Activated CD8-positive, alpha-beta memory T cell treated with anti-CD3 and anti-CD28 coated beads, Interleukin-2, amount 10 ng/mL, durations not matched to agents 7 days and 5 days (primary cell): ENCODE measurements at places on chromosomes 7 and 10. TPM values are rescaled to one million over a fixed set of nuclear protein-coding genes. Genes with fewer than 3 reads are reported as not detected.

CPEB3 gene
- 4.3 TPM for total RNA-seq

DNA sequence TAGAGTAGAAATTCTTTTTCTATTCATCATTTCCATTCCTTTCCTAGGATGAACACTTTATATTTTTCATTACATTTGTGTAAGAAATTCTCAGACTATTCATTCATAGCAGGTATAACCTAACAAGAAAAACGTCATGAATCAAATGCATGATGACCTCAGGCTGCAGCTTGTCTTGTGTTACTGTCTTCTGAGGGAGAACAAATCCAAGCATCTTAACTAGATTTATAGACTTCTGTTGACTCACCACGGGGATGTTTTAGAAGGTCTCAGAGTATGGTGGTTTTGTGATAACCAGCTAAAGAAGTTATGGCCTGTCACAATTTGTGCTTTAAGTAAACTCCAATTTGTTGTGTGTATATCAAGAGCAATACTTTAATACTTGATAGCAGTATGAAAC lies 102.7 kb downstream of the ANKRD7 start:
- no peaks in the 10 kb centered on the region for H3K36me3 ChIP-seq
- H3K4me1 ChIP-seq, result no peaks in the 10 kb centered on the region
- H3K27me3 ChIP-seq, result peaks cover 30% of the 10 kb centered on the region
- no peak for DNase-seq
- no peak overlapping the region for H3K27ac ChIP-seq

GRCh38 chr7:51456431-51457060 lies 139.9 kb upstream of the COBL start:
- DNase-seq, result no peak
- H3K27ac ChIP-seq, result no peak overlapping the region
- H3K4me3 ChIP-seq, result no peak overlapping the region
- H3K4me1 ChIP-seq, result no peaks in the 10 kb centered on the region
- H3K36me3 ChIP-seq, result no peaks in the 10 kb centered on the region

CAPZA2 gene
- total RNA-seq, result 90.9 TPM

PTPN20 gene
- 0.07 TPM for total RNA-seq

- H3K4me1 ChIP-seq, result no peaks in the 10 kb centered on the region
- no peaks in the 10 kb centered on the region for H3K27me3 ChIP-seq
- no peak overlapping the region for H3K27ac ChIP-seq
Measured at GRCh38 chr7:154735766-154736165, 267.2 kb downstream of the PAXIP1 start.

GRCh38 chr10:131905267-131905571 lies 4.4 kb downstream of the PPP2R2D start:
- no peak for DNase-seq
- H3K4me1 ChIP-seq, result peaks cover 59% of the 10 kb centered on the region
- peaks cover 26% of the 10 kb centered on the region for H3K36me3 ChIP-seq
- no peaks in the 10 kb centered on the region for H3K27me3 ChIP-seq
- H3K4me3 ChIP-seq, result peak overlapping the region; percentile 66

GRCh38 chr7:94190599-94191061 lies 186.5 kb upstream of the BET1 start:
- H3K27ac ChIP-seq, result no peak overlapping the region
- H3K27me3 ChIP-seq, result no peaks in the 10 kb centered on the region
- no peaks in the 10 kb centered on the region for H3K36me3 ChIP-seq
- no peak for DNase-seq

DNA sequence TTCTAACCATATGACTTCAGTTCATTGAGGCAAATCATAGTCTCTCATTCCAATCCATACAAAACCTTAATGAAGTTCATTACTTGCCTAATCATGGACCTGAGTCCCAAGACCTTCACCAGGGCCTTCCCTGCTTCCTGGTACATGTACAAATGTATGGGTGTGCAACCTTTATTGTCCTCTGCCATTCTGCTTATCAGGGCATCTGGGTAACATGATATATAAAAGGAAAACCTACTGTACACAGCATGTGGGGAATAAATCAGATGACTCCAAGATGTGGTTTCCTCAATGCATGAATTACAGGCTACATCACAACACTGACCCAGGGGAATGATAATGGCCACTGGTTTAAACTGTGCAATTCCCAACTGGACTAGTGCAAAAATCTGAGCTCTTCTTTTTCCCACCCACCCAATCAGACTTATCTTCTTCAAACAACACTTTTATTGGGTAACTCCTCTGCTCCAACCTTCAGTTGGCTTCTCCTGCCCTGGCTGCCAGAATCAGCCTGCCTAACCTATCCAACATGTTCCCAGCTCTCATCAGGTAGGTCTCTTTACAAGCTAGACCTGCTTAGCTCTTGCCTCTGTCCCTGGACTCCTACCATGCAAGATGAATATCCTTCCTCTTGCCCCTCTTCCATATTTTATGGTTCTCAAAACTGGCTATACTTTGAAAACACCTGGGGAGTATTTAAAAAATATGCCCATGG lies 11.4 kb downstream of the GOT1 start:
- peaks cover 39% of the 10 kb centered on the region for H3K36me3 ChIP-seq
- no peaks in the 10 kb centered on the region for H3K4me1 ChIP-seq
- DNase-seq, result no peak
- H3K27ac ChIP-seq, result no peak overlapping the region
- no peak overlapping the region for H3K4me3 ChIP-seq

- DNase-seq, result no peak
- H3K4me3 ChIP-seq, result no peak overlapping the region
- H3K27ac ChIP-seq, result no peak overlapping the region
- H3K36me3 ChIP-seq, result no peaks in the 10 kb centered on the region
- no peaks in the 10 kb centered on the region for H3K4me1 ChIP-seq
- peaks cover 7% of the 10 kb centered on the region for H3K27me3 ChIP-seq
Measured at GRCh38 chr10:62506371-62506770, 132.2 kb downstream of the ZNF365 start.

LZTS2 gene
- 12.6 TPM for total RNA-seq

DNA sequence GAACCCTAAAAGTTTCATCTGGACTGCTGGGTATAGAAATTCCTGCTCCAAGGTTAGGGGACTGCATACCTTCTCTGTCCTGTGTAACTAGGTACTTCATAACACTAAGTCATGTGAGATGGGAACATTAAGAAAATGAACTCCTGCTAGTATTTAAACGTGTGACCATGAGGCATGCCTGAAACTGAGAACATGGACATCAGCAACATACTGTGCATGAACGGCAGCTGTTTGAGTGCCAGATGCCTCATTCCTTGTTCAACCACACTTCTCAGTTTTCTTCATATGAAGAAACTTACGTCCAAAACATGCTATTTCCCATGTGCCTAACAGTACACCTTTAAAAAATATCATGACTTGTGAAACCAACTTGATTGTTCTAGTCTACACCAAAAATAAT lies 88.5 kb downstream of the CREM start:
- peaks cover 59% of the 10 kb centered on the region for H3K4me1 ChIP-seq
- H3K4me3 ChIP-seq, result no peak overlapping the region
- H3K27ac ChIP-seq, result no peak overlapping the region
- H3K36me3 ChIP-seq, result peaks cover 35% of the 10 kb centered on the region

FAM237B gene
- not detected for total RNA-seq
